Cortex of kidney (tissue), 1 donor: ENCODE measurements at places on chromosomes 7 and 10.

- no peak for DNase-seq
These were observed 307.3 kb downstream of the CAMK1D start for GRCh38 chr10:12656518-12657142.

DNA sequence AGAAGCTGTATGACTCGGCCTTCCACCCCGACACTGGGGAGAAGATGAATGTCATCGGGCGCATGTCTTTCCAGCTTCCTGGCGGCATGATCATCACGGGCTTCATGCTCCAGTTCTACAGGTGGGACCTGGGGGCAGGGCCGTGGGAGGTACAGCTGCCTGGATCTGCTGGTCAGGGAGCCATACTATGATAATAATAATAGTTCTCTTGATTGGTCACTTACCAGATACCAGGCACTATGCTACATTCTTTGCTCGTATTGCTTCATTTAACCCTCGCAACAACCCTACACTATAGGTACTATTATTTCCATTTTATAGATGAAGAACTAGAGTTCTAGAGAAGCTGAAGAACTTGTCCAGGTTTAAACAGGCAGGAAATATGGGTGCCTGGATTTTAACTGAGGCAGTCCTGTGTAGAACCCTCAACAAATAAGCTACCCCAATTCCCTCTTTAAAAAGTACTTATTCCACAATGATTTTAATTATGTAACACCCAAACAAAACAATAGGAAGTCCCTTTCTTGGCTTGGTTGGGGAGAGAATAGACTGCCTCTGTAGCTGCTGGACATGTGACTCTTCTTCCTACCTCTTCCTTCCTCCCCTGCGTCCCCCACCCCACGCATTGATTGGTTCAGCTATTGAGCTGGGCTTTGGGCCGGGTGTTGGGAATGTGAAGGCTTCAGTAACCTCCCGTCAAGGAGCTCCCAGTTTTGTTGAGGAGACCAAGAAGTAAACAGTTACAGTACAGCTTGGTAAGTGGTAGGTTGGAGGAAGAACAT, 12.8 kb downstream of the SFXN2 start:
- DNase-seq = no peak

GRCh38 chr7:5773661-5774086, 7.8 kb downstream of the RNF216 start:
- DNase-seq = no peak

DNA sequence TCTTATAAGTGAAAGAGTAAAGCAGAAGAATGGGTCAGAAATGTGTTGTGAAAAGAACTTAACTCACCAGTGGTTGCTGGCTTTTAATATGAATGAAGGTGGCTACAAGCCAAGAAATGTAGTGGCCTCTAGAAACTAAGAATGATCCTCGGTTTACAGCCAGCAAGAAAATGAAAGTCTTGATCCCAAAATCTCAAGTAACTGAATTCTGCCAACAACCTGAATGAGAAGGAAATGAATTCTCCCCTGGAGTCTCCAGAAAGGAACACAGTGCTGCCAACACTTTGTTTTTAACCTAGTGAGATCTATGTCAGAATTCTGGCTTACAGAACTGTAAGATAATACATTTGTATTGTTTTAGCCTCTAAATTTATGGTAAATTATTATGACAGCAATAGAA, 193.0 kb downstream of the FZD1 start:
- no peak for DNase-seq

GRCh38 chr10:77463499-77463898, 174.1 kb downstream of the KCNMA1 start:
- DNase-seq = no peak

DNA sequence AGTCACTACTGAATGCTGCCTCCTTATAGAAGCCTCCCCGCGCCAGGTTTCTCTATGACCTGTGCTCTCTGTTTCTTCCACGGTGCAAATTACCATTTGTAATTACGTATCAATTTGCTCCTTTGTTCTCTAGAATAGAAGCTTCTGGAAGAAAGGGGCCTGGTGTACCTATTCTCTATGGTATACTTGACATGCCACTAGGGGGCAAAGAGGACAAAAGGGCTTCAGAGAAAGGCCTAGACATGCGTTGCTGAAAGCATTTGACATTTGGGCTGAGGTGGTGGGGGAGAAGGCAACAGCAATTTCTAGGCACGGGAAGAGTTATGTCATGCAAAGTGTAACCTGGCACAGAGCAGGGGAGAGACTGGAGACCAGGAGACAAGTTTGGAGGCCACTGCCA, 148.7 kb downstream of the WDR11 start:
- DNase-seq = no peak

DNA sequence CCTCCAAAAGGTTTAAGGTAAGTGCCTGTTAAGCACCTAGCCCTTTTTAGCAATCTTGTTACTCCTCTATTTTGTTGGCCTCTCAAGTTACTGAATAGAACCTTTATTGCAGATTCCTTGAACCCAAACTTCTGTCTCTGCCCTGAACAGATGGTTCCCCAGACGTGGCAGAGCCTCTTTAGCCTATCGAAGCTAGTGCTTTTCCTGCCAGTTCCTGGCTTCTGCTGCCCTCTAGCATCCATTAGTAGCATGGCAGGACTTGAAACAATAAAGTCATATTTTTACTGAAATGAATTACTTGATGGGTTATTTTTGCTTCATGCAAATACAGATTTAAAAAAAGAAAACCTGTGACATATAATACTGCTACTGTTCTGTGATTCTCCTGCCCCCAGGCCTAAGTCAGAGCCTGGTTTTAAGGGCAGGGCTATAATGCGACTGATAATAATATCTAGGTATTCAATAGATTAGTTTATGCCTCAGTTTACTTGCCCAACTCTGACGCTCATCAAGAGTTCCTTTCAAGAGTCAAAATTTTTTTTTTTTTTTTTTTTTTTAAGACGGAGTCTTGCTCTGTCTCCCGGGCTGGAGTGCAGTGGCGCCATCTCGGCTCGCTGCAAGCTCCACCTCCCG, 84.3 kb upstream of the PHF14 start:
- DNase-seq = no peak

DNA sequence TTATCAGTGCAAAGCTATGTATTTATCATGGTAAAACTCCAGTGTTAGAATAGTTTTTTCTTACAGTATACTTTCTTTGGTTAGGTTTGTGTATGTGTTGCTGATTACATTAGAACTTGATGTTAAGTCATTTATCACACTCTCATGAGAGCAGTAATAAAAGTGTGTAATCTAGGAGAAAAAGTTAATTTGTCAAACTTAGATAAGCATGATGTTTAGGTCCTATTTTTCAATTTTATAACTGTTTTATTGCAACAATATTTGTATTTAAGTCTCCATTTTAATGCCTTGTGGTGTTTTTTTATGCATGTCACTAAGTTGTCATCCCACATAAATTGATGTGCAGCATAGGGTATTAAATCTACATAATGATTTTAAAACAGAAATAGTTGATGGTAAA, 28.8 kb upstream of the DNAH11 start:
- DNase-seq = no peak

GRCh38 chr10:43130770-43131171, 7.5 kb upstream of the CSGALNACT2 start:
- DNase-seq = no peak

DNA sequence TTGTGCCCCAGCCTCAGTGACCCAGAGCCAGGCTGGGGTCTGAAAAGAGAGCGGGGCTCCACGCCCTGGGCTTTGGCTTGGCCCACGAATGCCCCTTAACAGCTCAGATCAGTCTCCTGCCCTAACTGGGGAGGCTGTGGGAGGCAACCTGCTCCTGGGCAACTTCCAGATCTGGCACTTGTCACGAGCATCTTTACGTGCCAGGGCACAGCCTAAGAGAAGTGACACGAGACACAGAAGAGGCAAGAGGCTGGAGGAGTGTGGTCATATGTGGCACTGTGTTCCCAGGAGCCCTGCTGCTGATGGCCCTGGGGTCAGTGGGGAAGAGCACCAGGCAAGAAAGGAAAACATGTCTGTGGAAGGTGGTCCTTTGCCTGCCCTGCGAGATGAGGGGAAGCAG, 97.8 kb upstream of the BTBD16 start:
- no peak for DNase-seq

DNA sequence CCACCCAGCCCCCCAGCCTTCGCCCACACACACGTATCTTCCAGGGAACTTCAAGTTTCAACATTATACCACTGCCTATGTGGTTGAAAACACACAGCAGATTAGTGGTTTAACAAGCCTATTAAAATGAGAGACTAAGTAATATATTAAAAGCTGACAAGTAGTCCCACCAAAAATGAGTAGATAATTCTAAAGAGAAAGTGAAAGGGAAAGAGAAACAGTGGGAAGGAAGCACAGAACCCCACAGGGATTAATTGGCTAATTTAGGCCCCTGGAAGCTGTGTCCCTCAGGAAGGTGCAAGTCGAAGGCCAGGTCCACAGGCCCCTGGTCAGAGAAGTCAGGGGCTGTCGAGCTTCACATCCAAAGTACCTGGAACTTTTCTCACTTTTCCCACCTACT, 210.5 kb upstream of the YAE1 start:
- no peak for DNase-seq

GRCh38 chr7:128010391-128011127, 20.7 kb downstream of the LRRC4 start:
- no peak for DNase-seq

GRCh38 chr7:42869131-42870020, 42.5 kb downstream of the C7orf25 start:
- DNase-seq = no peak

DNA sequence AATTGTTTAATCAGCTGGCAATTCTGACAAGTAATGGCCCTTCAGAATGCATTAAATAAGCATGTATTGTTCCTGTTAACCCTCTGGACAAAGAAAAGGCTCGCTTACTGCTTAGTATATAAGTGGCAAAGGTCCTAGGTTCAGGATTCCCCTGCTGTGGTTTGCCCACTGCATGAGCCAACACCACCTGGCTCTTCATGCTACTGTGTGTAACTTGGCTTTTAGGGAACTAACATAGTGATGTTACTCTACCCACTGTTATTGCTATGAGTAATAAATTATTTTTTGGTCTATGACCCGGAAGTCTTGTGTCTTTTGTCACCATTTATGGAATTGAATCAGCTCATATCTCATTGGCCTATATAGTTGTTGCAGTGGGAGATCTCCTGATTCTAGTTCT, 791.7 kb upstream of the PHF14 start:
- no peak for DNase-seq

DNA sequence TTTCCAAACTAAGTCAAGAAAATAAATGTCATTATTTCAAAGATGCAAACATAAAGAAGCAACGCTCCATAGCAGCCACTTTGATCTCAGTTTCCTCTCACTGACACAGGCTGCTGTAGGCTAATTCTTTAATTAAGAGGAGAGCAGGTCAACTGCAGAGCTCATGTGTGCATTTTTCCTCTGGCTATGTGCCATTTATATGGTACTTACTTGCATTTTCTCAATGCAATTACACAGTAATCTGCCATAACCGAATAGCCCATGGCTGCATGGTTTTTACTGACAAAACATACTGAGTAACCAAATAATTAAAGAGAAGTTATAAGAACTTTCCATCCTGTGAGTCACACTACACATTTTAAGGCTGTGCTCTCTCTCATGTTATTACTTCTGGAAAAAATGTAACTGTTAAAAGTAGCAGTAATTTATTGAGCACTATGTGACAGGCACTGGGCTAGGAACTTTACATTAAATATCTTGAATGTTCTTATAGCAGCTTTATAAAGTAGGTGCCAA, 122.0 kb downstream of the ELAPOR2 start:
- no peak for DNase-seq

DNA sequence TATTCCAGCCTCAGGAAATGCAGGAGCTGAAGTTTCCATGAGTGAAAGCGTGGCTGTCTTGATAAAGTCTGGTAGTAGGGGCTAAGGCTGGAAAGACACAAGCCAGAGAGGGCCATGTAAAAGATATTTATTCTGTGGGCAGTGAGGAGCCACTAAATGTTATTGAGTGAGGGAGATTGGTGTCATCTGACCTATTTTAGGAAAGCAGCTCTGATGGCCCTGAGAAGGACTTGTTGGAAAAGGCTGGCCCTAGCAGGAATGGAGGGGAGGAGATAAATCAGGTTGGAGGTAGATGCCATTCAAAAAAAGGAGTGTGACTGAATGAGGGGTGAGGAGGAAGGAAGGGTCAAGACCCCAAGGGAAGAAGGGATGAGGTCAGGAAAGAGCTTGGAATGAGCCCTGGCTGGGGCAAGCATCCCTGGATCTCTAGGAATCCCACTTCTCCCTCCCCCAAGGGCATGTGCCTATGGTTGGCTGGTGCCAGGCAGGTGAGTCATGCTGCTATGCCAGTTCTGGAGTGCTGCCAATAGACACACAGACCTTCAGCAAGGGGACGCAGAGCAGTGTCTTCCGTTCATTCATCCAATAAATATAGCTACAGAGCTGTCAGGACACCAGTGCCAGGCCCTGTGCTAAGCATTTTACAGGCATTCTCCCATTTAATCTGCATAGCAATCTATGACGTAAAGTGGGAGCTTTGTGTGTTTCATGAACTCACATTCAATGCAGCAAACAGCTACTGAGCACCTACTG, 2.0 kb downstream of the ANKRD2 start:
- no peak for DNase-seq

DNA sequence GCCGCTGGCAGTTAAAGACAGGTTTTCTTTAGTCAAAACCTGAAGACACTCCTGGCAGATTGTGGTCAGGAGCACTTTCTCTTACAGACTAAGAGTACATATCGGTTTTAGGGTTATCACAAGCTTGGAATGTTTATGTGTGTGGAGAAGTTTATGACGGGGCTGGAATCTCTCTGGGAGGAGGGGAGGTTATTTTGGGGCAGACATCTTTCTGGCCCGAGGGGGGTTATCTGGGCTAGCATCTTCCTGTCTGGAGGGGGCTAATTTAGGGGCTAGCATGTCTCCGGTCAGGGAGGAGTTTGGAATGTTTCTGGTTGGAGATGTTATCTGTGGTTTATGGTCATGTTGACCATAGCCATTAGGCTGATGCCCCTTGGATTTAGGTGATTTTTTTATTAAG, 141.2 kb upstream of the KIF5B start:
- no peak for DNase-seq

DNA sequence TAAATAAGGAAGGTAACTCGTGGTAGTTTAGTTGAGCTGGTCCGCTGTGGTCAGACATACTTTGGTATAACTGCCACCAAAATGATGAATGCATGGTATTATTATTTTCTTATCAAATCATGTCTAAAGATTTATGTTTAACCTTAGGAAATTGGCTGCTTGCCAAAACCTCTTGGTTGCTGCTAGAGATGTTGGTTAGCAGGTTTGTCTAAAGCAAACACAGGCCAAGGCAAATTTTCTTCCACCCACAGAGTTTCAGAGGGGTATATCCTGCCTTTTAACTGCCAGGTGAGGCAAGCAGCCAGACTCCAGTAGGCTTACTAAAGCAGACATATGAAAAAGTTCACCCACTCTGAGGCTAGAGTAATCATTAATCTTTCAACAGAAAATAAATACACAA, 101.4 kb downstream of the SEMA3E start:
- DNase-seq = no peak
